ENCODE measurements at places on chromosomes 4 and X.

DNA sequence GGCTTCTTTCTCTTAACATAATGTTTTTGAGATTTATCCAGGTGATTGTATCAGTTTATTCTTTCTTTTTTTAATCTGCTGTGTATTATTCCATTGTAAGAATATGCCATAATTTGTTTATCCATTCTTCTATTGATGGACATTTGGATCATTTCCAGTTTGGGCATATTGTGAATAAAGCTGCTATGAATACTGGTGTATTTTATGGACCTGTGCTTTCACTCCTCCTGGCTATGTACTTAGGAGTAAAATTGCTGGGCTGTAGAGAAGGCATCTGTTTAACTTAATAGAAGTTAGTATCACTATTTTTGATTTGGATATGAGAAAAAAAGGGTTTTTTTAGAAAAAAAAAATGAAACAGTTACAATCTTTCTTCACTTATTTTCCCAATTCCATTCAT lies 50.0 kb upstream of the FAM9C start:
- DNase-seq: no peak

DNA sequence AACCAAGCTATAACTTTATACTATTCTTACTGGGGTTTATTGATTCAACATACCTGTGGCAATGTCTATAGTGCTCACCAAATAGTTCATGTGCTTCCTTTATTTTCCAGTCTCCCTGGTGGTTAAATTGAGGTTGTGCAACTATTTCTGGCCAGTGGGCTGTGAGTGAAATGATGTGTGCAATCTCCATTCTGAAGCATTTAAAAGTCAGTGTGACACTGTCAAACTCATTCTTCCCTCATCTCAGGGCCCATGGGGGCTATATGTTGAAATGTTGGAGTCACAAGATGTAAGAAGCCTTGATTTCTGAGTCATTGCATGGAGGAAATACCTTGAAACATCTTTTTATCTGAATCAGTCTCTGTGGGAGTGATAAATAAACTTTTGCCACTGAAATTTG lies 414.3 kb upstream of the RPS6KA3 start:
- no peak for DNase-seq

DNA sequence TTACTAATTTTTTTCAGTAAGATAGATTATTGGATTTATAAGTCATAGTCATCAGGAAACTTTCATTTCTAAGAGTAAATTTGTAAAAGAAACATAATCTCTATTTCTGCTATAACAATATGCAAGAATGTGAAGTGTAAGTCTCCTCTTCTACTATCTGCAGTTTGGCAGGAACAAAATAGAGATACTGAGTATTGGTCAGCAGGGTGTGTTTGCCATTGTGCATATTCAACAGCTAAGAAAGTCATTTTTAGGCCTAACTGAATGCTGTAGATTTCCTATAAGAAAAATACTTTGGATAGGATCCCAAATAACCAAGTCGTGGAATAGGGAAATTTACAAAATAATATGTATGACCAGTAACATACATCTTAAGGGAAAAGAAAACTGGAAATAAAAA lies 253.3 kb upstream of the EPHA5 start:
- no peak for DNase-seq

GRCh38 chrX:123830309-123830708 lies 29.5 kb upstream of the XIAP start:
- DNase-seq: peak; percentile 20

- DNase-seq: no peak
Measured at GRCh38 chr4:99529228-99529627, 18.4 kb downstream of the C4orf17 start.

GRCh38 chrX:99469439-99469838 lies 940.6 kb downstream of the PCDH19 start:
- DNase-seq: peak; percentile 3

GRCh38 chrX:46978341-46979291 lies 66.4 kb downstream of the JADE3 start:
- DNase-seq: peak; percentile 35

- DNase-seq: no peak
Measured at GRCh38 chr4:2436761-2437474, 18.2 kb downstream of the CFAP99 start.

DNA sequence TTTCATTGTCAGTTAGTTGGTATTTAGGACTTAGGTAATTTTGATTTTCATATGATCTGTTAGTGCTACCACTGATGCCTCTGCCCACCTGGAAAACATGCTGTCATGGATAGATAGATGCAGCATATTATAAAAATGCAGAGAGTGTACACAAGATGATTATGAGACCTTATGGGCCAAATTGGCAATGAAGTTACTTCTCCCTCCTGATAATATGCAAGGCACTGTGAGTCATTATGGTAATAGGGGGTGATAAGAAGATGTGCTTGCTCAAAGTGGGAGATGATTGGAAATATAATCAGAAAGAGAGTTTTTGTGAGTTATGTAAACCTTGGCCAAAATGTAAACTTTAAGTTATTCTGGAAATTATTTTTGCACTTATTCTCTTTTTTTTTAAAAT lies 56.6 kb upstream of the RHOH start:
- DNase-seq: no peak

GRCh38 chrX:40392599-40392998 lies 188.2 kb upstream of the ATP6AP2 start:
- no peak for DNase-seq

- no peak for DNase-seq
Measured at GRCh38 chr4:180285796-180286195, 1957.4 kb upstream of the TENM3 start.

- DNase-seq: no peak
Measured at GRCh38 chr4:56619160-56619559, 61.9 kb downstream of the HOPX start.

- no peak for DNase-seq
Measured at GRCh38 chr4:57490520-57491255, 380.5 kb upstream of the IGFBP7 start.

DNA sequence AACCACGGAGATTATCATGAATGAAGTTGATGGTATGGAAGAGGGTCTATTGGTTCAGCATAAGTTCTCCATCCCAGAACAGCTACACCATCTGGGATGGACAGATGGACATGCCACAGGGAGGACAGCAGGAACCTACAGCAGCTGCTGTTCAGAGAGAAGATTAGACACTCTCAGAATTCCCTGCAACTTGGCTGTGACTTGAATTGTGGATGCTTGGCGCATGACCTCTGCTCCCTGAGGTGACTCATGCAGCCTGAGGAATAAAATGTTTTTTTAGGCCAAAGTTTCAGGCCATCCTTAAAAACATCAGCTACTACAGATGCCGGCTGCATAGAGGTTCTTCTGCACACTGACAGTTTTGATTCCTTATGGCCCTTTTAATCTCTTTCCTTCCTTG lies 97.3 kb downstream of the RS1 start:
- DNase-seq: no peak

GRCh38 chrX:130304587-130305368 lies 34.9 kb upstream of the SLC25A14 start:
- peak; percentile 8 for DNase-seq

DNA sequence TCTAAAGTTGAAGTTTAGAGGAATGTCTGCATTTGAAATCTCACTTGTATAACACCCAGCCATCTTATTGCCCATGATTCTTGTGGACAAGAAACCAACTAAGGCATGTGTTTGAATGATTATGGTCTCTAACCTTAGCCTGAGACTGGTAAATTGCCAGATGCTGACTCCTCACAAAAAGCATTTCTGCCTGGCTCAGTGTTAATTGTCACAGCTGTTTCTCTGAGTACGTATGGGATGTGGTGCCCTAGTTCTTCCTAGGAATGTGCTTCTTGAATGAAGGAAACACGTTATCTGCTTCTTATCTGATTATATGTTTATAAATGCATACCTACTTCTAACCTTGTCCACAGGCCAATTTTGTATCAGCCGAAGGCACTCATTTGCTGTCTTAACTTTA lies 63.1 kb upstream of the NDP start:
- no peak for DNase-seq

GRCh38 chrX:124232523-124233201 lies 99.8 kb upstream of the TEX13D start:
- no peak for DNase-seq

- no peak for DNase-seq
Measured at GRCh38 chr4:139282065-139282720, 2.2 kb upstream of the MGARP start.

DNA sequence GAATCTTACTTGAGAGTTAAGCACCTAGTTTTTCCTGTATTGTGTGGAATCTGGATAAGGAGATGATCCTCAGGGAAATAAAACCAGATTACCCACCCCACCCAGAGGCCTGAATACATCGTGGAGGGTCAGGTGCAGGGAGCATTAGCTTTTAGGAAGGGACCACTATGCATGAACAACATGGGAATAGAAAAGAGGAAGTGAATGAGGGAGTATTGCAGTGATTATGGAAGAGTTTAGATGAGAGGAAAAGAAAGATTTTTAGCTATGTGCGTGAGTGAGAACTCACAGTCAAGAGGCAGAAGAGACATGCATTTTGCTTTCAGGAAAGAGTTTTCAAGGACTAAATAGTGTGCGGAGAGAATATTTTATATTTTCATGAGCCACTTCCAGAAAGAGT lies 222.3 kb upstream of the S100G start:
- no peak for DNase-seq

All from iPS-NIHi11 (cell line).